NCI-H2029 treated with DMSO at 0.1 percent for 48 hours (cell line): ENCODE measurements at places on chromosomes 16 and 17.

DNA sequence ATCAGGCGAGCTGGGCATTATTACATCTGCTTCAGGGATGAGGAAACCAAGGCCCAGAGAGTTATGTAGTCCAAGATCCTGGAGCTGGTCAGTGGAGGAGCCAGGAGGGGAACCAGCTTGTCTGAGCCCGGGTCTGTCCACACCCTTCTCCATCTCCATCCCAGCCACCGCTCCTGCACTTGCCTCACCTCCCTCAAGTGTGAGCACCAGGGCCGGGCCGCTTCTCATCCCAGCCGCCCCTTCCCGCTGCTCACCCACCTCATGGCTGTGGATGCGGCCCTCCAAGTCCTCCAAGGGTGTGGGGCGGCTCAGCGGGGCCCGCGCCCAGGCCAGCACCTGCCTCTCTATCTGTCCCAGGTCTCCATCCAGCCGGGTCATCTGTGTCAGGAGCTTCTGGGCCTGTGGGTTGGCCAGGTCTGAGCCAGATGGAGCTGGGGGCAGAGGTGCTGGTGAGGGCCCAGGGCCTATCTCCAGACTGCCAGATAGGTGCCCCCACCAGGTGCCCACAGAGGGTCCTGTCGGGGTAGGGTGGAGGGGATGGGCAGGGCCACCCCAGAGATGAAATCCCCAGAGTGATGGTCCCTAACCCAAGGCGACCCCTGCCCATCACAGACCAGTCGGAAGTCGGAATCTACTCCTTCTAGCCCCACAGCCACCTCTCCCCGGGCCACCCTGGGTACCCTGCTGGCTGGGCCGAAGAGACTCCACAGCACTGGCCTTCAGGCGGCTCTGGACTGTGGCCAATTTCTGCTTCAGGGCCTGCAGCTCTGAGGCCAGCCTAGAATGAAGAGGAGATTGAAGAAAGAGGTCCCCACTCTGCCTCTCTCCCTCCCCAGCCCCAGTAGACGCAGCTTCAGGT is 9.4 kb downstream of the EVPL start:
- no peak for DNase-seq

GRCh38 chr16:74073456-74073855 is 223.2 kb upstream of the PSMD7 start:
- DNase-seq = no peak

- DNase-seq = no peak
Measured at GRCh38 chr16:23027386-23027785, 121.9 kb downstream of the USP31 start.

GRCh38 chr16:4511441-4512082 is 27.0 kb downstream of the CDIP1 start:
- no peak for DNase-seq

- peak; percentile 53 for DNase-seq
Measured at GRCh38 chr17:73278465-73279453, 17.1 kb upstream of the CPSF4L start.

DNA sequence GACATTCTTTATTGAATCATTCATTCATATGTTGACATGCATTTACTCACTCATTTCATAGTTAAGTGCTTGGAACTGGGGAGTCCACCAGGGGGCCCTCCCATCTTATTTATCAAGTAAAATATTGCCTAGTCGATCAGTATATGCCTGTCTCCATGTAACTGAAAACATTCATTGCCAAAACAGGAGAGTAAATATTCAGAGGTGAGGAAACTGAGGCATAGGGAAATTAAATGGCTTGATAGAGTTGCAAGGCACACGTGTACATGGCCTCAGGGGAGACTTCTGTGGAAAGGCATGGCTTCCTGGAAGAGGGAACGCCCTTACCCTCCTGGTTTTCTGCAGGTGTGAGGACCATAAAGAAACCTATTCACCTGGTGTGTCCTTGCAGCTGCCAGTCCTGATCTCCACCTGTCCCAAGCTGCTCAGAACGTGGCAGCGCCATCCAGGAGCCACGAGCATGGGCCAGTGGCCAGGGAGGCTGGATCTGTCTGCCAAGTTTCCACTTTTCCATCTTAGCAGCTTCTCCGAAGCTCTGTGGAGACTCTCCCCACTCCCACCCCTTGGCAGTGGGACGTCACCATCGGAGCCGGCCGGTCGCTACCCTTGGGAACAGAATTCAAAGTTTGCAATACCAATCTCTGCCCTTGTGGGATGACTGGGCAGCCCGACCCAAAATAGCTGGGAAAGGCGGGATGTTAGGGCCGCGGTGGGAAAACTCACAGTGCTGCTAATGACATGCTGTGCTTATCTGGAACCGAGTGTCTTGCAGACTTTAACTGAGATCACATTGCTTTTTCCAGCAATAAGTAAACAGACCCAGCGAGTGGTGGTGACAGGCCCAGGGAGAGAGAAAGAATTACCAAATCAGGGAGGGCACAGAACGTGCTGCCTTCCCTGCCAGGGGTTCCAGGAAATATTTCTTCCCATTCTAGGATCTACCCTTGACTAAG is 4.1 kb upstream of the C1QTNF1 start:
- DNase-seq = no peak

GRCh38 chr16:80176114-80176513 is 364.7 kb upstream of the DYNLRB2 start:
- no peak for DNase-seq

DNA sequence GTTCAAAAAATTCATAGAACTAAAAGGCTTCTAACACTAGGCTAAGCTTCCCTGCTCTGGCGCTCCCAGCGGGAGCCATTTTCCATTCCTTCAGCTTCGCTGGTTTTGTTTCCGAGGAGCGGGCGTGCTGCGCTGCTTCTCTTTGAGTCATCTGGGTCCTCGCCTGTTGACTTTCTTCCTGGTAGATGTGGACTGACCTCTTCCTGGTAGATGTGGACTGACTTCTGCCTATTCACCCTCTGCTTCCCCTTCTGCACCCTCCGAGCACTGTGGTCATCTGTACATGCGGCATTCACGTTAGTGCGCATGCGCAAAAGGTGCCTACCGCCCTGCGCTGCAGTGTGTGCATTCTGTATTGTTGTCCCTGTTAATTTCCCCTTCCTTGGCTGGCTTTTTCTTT is 40.8 kb upstream of the SEC14L1 start:
- DNase-seq = no peak

DNA sequence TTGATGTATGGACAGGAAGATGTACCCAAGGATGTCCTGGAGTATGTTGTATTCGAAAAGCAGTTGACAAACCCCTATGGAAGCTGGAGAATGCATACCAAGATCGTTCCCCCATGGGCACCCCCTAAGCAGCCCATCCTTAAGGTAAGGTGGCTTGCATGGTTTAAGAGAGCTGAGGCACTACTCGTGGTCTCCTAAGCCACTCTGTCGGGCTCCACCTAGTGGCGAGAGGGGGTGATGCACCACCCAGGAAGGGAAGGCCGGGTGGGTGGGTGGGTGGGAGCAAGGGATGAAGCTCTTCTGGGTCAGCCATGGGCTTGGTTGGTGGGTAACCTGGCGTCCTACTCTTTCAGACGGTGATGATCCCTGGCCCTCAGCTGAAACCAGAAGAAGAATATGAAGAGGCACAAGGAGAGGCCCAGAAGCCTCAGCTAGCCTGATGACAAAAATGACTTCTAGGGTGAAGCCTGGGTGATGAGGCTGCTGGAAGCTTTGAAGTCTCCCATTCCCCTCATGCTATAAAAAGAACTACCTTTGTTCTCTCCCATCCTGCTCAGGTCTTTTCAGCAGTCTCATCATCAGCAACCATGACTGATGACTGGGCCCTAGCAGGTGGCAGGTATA is 21.5 kb downstream of the GPR179 start:
- DNase-seq = no peak

DNA sequence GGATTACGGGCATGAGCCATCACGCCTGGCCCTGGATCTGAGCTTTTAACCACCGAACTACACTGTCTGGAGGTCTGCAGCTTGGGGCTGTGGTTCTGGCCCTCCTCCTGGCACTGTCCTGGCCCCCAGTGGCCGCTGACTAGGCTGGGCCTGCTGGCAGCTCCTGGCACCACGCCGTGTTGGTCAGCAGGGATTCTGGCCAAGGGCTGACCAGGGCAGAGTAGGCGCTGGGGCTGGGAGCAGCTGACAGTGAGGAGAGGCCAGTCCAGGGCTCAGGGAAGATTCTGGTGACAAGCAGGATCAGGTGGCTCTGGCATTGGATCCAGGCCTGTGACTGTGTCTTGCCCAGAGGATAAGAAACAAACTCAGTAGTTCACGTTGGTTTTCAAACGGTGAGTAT is 14.6 kb downstream of the EEF2K start:
- no peak for DNase-seq

GRCh38 chr16:85765211-85765610 is 14.3 kb upstream of the C16orf74 start:
- no peak for DNase-seq

DNA sequence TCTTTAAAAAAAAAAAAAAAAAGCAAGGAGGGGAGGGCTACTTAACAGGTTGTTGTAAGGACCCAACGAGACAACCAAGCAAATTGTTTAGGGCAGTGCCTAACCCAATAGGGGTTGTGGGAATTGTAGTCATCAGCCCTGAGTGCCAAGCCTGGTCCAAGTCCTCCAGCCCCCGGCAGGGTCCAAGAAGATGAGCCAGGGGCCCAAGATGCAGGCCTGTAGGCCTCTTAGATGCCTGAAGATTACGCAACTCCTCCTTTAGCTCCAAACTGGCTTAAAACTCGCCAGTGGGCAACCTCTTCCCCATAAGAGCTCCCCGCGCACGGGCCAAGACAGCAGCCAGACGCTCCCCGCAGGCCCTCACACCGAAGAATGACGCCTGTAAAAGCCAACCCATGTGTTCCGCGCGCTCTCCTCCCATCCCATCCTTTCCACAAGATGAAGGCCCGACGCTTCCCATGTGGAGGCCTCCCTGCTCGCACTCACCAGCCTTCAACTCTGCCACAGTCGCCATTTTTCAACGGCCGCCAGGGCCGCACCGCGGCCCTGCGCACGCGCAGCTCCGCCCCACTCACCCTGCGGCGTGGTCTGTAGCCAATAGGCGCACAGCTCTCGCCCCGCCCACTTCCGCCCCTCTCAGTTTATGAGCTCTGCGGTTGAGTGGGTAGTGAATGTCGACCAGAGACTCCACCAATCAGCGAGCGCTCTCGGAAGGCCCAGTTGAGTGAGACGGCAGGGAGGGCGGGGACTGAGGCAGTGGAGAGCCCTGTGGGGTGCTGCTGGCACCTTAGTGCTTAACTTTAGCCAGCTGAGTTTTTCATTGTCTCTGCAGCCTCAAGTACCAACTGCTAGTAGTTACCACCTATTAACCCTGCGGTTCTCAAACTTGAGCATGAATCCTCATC is at the start of gene CEP20:
CEP20 (minus strand) TSS at position 532 of the 905 bp plus-strand sequence; CDS start at position 514, 18 bp downstream.
- peak; percentile 92 for DNase-seq

DNA sequence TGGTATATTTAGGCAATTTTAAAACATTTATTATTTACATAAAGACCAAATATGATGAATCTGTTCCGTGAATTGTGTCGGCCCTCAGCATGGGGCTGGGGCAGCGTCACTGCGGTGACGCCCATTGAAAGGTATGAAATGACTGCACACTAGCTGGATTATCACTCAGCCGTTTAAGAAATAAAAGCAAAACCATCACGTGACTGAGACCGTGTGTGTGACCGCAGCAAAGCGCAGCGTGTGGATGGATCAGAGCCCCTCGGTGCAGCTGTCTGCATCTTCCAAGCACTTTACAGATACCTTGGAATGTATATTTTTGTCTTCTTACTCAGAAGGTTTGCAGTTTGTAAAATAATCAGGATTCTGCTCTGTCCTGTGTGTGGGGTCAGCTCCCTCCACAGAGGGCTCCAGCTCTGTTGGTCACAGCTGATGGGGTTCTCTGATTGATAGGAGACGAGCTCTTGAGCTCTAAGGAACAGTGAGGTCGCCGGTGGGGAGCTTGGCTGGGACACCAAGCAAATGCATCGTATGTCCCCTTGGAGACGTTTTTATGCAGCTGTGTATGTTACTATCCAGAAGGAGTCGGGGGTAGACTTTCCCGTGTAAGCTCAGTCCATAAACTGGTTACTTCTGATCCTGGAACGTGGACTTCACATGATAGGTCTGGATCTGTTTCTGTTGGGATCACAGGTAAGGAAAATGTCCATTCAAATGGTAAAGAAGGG is 45.1 kb downstream of the WDR45B start:
- DNase-seq = no peak

DNA sequence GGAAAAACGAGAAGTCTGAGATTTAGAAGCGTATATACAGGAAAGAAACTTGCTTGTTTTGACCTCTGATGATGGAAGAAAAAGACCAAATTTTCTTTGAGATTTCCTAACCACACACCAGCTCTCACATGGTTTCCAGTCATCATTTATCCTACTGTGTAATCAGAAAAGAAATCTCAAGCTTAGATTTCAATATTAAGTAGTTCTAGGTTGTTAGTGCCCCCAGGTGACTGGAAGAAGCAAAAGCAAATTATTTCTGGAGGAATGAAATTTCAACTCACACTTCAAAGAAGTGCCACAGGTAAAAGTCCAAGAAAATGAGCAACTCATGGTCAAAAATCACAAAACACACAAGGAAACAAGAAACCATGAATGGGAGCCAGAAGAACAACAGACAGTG is 51.8 kb upstream of the KDM6B start:
- no peak for DNase-seq

- DNase-seq = no peak
Measured at GRCh38 chr17:13560935-13561334, 40.8 kb downstream of the HS3ST3A1 start.

GRCh38 chr17:66493283-66494019 is 191.0 kb downstream of the PRKCA start:
- DNase-seq = no peak

DNA sequence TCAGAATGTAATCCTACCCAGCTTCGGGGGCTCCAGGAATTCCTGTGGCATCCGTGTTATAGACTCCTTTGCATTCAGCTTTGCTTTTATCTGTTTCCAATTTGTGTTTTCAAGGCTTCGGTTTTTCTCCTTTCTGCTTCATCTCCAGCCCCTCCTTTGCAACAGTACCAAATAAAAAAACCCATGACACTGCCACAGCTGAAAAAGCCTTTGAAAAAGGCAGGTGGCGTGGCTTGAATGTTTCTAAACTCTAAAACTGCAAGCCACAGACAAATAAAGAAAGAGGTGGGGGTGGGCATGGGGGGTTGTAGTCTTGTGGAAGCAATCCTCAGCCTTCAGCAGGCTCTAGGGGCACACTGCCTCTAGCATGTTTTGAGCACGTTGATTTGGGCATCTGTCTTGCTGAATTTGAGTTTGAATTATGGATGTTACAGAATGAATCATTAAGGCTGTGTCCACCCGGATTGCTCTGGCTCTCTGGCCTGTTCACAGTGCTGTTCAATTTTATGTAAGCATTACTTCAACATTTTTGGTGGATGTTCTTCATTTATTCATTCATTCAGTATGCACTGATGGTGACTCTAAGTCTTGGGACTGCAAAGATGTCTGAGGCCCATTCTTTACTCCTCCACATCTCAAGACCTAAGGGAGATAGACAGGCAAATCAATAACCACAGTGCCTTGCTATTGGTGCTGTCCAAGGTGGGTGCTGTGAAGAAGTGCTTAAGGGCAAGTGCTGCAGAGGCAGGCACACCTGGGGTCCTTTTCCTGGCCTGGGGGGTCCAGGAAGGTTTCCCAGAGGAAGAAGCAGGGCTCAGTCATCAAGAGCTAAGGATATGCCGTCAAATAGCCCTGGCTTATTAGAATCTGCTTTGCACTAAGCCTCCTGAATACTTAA is 77.4 kb downstream of the CDH13 start:
- DNase-seq = no peak

- DNase-seq = peak; percentile 70
Measured at GRCh38 chr17:38554430-38555350, 51.1 kb downstream of the SRCIN1 start.

- no peak for DNase-seq
Measured at GRCh38 chr17:2239882-2240430, 63.6 kb downstream of the SMG6 start.
